Jurkat, Clone E6-1 (cell line): ENCODE measurements at places on chromosomes 11 and 22.
A peak's percentile ranks its signal among the peaks of the same experiment; 100 is the strongest.

DNA sequence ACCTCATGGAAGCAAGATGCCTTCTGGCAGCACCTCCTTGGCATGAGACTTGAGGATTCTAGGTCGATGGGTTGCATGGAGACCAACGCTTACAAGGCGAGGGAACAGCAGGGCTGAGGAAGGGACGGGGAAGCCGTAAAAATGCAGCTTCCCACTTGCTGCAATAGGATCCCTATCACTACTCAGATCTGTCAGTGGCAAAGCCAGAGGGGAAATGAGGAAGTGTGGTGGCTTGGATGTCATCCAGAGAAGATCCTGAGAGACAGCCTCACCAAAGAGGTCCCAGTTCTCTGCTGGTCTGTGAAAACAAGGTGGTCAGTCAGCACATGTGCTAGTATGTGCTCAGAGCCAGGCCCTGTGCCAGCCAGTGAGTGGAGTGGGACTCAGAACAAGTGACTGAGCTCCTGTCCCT is 22.2 kb downstream of the CYB5R2 start:
- no peak for DNase-seq

GRCh38 chr11:60863550-60864521 is 3.5 kb upstream of the ZP1 start:
- DNase-seq = no peak

- peak; percentile 22 for DNase-seq
Observed at GRCh38 chr11:116454020-116454645, 318.7 kb downstream of the BUD13 start.

DNA sequence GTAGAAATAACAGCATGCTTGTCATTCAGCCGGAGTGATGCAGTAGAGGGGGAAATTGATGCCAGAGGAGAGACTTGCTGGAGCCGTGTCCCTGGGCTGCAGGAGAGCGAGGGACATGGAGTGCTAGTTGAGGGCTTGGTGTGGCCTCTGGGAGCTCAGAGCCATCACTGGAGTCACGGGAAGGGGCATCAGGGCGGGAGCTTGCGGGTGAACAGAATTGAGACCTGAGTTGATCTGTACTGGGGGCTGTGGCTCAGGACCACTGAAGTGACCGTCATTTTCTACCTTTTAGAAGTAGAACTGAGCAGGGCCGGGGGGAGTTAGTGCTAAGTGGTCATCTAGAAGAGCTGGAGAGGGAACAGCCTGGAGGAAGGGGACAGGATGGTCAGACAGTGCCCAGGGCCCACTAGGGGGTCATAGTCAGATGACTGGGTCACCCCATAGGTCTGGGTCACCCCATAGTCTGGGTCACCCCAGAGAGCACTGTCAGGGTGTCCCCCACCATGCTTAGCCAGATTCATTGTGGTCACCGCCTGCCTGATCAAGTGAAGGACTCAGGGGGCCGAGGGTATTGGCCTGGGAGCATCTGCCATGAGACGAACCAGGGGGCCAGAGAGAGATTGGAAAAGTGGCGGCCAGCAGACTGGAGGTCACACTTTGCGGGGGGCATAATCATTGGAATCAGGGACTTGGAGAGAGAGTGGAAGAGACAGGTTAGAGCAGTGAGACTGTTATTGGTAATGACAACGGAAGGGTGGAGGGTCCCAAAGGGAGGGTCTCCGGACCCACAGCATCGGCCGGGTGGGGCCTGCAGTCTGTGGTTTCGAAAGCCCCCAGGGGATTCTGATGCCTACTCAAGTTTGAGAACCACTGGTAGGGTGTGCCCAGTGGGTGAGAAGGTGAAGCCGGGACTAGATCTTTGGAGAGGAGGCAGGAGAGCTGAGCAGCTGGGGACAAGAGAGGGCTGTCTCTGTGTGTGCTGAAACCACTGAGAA is 15.2 kb downstream of the RIBC2 start:
- DNase-seq = no peak

- DNase-seq = no peak
Observed at GRCh38 chr11:71252269-71252769, at the start of gene SHANK2. Gene SHANK2 (minus strand): TSS chr11:71252577. CDS start chr11:71147326, 105,251 bp downstream.

DNA sequence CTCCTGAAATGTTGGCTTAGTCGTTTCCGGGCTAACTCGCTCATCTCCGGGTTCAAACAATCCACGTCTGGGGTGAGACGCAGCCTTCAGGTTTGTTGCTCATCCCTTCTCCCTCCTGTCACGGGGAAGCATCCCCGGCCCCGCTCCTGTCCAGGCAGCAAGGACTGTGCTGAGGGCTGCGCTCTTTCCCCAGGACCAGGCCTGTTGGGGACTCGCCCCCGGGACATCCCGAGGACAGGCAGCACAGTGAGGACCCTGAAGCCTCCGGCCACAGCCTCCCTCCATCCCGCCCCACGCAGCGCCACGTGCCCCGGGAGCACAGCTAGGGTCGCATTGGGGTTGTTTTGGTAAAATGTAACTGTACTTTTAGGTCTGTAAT is 252.0 kb downstream of the BRD1 start:
- no peak for DNase-seq

GRCh38 chr11:100687054-100687629 is at the start of gene ARHGAP42:
Gene ARHGAP42 (plus strand): TSS chr11:100687288. CDS start chr11:100687679, 391 bp downstream.
- DNase-seq = peak; percentile 49

DNA sequence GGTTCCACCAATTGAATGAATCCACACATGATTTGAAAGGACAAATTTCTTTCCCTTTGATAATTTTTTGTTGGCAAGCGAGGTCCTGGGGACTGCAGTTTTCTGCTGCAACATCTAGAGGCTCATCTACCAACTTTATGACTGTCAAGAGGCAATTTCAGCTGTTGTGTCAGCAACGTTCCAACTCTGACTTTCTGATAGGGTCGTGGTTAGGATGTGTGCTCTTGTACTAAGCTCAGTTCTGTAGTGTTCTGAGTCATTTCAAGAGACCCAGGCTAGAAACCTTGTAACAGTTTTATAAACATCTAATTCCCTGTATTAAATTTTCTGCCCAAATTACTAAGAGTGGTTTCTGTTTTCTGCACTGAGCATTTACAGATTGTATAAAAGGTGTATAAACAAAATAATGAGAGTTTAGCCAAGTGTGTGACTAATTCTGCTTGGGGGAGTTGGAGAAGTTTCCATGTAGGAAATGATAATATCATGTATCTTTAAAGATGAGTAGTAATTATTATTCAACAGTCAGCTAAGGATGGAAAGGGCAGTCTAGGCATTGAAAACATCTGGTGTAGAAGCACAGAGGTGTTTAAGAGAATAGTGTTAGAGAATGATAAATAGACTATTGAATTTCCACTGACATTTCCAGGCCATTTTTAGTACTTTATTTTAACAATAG is 72.2 kb downstream of the RBMXL2 start:
- no peak for DNase-seq

GRCh38 chr11:14905104-14906033 is 13.3 kb upstream of the CYP2R1 start:
- DNase-seq = no peak

GRCh38 chr22:43136255-43136654 is 6.9 kb downstream of the MCAT start:
- peak; percentile 48 for DNase-seq

GRCh38 chr22:26701323-26701722 is 43.9 kb downstream of the MIAT start:
- DNase-seq = no peak

GRCh38 chr11:113034576-113034975 is 73.4 kb downstream of the NCAM1 start:
- no peak for DNase-seq

- DNase-seq = no peak
Observed at GRCh38 chr11:60339356-60339755, 12.3 kb downstream of the MS4A6E start.

DNA sequence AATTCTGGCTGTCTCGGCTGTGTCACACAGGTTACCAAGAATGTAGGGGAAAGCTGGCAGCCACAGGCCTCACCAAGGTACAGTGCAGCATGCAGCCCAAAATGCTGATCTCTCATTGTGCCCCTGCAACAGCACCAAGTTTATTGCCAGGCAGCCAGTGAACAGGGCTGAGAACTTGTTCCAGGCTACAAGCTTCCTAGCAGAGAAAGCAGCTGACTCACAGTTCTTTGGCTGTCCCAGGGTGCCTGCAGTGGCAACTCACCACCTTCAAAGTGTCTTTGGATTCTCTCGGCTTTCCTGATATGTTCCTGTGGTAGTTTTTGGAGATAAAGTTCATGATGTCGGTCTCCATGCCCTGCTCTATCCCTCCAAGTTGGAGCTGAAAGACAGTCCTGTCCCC is 719.1 kb upstream of the ANO3 start:
- no peak for DNase-seq

GRCh38 chr11:57800444-57801182 is 39.0 kb downstream of the CTNND1 start:
- DNase-seq = peak; percentile 70

GRCh38 chr22:42283278-42284201 is 13.1 kb upstream of the TCF20 start:
- no peak for DNase-seq

DNA sequence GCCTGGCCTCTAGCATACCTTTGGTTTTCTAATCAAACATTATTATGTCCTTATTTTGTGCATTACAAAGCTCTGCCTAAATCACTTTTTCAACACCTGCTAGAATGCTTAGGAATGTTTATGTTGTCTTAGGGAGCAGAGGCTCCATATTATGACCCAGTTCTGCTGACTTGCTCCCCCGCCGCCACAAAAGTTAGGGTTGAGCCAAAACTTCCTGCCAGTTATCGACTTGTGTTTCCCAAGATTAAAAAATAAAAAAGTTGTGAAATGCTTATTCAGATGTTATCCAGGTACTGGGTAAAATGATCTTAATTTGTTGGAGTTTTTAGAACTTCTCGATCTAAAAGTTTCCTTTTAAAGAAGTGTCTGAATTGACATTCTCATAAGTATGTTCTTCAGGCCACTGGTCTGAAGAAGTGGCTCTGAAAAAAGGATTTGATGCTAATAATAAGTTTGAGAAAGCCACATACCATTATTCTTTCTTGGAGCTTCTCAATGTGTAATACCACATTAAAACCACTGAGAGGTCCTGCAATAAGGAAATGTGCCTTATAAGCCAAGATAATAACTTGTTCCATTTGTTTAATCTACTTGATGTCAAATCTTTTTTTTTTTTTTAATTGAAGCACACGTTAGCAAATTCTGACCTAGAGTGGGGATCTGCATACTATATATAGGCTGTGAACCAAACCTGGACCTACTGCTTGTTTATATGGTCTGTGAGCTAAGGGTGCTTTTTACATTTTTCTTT is 2.2 kb downstream of the RNF185 start:
- no peak for DNase-seq

- no peak for DNase-seq
Observed at GRCh38 chr11:113465786-113466185, 9.4 kb downstream of the DRD2 start.

- DNase-seq = no peak
Observed at GRCh38 chr11:67056267-67057204, at the start of gene RHOD. Gene RHOD (plus strand): TSS chr11:67056847. CDS start chr11:67056903, 56 bp downstream.

GRCh38 chr22:21674638-21675245 is 8.9 kb downstream of the PPIL2 start:
- no peak for DNase-seq

DNA sequence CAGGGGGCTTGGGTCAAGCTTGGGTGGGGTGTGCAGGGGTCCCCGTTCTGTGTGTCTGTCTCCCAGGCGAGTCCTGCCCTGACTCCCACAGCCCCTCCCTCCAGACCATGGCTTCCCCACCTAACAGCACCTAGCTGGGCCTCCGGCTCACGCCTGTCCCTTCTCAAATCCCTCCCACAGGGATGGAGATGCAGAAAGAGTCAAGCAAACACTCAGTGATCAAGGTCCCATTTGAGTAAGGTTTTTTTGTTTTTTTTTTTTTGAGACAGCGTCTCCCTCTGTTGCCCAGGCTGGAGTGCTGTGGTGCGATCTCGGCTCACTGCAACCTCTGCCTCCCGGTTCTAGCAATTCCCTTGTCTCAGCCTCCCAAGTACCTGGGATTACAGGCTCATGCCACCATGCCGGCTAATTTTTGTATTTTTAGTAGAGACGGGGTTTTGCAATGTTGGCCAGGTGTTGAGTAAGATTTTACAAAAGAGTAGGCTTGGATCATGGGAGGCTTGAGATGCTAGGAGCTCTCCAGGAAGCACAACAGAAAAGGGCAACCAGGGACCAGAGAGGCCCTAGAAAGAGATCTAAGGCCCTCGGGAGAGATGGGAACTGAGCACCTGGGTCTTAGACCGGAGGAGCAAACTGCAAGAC is 5.7 kb downstream of the APOBEC3D start:
- DNase-seq = no peak

DNA sequence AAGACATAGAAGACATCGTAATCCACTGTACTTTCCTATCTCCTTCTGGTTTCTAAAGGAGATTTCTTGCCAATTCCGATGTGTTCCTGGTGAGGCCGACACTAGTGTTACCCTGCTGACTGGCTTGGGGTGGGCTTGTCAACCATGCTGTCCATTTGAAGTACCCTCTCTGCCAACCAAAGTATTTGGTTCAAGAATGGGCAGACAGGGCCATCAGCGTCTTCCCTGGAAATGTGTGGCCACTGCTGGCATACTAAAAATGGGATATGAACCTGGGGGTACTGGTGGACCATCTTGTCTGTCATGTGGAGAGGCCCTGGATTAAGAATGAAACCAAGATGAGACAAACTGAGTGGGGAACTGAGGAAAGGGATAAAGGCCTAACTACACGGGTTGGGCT is 1.8 kb upstream of the VSTM5 start:
- no peak for DNase-seq

DNA sequence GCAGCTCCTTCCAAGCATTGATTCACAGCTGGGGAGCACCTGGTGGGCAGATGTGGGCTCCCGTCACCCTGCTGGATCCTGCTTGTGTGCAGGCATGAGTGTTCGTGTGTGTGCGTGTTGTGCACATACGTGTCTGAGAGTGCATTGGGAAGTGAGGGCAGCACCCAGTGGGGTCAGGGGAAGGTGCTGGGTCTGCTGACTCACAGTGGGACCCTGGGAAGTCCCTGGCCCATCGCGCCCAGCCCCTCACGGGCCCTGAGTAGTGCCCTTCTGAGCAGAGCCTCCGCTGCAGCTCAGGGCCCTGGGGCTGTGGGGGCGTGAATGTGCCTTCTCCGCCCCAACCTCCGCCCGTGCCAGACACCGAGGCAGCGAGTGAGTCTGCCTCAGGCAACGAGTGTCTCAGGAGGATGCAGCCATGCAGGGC is 36.8 kb downstream of the WNT11 start:
- no peak for DNase-seq

DNA sequence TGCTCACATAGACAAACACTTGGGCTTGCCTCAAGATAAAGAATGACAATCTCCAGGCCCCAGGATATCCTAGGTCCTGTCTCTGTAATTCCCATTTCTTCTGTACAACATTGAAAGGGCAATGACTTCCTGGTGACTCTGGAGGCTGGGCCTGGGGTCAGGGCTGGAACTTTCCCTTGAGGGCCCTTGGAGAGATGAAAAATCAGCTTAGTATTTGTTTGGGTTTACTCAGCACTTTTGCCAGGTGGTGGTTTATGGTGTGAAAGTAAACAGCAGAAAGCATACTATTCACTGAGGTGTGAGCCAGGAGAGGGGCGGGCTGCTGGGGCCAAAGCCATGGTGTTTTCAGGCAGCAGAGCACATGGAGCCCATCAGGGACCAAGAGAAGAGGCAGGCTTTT is 214.7 kb upstream of the NARS2 start:
- no peak for DNase-seq
